ENCODE measurements at places on chromosomes 5 and 9.
A peak's percentile ranks its signal among the peaks of the same experiment; 100 is the strongest.

DNA sequence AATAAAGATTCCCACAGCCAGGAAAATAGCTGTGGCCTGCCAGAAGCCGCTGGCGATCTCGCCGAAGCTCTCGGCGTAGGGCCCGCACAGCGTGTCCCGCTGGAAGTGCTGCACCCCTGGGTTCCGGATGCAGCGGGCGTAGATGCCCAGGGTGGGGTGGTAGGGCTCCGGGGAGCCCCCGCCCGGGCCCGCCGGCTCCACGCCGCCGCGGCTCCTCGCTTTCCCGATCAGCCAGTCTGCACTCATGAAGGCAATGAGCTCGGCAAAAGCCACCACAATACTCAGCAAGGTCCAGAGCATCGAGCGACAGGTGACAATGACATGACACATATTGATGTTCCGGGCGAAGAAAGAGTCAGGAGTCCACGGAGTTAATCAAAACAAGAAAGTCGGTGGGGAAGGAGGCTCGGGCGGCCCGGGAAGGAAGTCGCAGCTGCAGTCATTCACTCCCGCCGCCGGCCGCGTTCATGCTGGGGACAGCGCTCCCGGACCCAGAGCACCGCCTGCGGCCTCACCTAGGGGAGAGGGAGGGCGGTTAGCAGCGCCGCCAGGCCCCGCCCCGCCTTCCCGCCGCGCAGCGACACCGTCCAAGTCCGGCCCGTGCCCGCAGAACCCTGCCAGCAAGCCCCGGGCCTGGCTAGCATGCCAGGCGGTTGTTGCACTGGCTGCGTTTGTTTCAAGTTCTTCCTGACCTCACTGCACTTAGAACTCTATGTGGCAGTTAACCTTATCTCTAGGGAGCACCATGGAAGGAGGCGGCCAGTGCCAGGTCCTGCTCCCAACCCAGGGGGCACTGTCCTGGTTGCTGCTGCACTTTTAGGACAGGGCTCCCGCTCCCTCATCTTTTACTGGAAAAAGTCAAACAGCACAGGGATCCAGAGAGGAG lies 138.4 kb downstream of the LHFPL2 start:
- DNase-seq = no peak

DNA sequence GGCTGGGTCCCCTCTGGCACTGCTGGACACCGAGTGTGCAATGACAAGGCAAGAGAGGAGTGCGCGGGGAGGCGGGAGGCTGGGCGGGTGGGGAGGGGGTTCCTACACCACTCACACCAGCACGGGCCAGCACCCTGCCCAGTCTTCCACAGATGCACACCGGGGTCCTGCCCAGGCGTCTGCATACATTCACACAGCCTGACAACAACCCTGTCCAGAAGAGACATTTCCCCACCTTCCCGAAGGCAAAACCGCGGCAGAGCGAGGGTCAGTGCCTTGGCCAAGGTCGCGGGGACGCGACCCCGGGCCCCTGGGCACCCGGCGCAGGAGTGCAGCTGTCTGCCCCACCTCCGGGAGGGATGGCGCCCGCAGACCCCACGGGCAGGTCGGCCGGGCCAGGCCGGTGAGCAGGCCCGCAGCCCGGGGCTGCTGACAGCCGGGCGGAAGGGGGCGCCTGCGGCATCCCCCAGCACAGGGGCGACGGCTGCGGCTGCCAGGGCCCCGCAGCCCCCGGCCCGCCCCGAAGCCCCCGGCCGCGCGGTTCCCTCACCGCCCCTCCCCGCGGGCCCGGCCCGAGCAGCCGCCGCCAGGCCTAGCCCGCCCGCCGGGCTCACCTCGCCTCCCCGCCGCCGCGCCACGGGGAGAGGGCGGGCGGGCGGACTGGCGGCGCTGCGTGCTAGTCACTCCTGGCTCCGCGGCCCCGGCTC lies 496 bp downstream of the MAPK9 start:
- DNase-seq = no peak

DNA sequence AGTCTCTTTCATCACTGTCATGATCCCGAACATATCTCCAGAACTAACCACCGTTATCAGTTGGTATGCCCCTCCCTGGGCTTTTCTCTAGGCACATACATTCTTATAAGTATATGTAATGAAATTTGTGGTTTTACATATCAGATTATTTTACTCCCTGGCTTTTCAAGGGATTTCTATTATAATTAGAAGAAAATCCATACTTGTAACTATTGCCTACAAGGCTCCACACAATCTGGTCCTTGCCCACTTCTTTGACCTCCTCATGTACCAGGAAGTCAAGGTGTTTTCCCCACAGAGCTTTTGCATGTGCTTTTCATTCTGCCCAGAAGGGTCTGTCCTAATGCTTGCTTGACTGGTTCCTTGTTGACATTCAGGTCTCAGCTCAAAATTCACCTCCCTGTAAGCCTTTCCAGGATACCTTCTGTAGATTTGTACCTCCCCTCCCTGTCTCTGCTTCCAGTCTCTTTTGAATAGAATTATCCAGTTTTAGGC lies 33.6 kb upstream of the HSD17B4 start:
- no peak for DNase-seq

GRCh38 chr5:119276978-119277377 lies 78.8 kb upstream of the TNFAIP8 start:
- DNase-seq = no peak

DNA sequence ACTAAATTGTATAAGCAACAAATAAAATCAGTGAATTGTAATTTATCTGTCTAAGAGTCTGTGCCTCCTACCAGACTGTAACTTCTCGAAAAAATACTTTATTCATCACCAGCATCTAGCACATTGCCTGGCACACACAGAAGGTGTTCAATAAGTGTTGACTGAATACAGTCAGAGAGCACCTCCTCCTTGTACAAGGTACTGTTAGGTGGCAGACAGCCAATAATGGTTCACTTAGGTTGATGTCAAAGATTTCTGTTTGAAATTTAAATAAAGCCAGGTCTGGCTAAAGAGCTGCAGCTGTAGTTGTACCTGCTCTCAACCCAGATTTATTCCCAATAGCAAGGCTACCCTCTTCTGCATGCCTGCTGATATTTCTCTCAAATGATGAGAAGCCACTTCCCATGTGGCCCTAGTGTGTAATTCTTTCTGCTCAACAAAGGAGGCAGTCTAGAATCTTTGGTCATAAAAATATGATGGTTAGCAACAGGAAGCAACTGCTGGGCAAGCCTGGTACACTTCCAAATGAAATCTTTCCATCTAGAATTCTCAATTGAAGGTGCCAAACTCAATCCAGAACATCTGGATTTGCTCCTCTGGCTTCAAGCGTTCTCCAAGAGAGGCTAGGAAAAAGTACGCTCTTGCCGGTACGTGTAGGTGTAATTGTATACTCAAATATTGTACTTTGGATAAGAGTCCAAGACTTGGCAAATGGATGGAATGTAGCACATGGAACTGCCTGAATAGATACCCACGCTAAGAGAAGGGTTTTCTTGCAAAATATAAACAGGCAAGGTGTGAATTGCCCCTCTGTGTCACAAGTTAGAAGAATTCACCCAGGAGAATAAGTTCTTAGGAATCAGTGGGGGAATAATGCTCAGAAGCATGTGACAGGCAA lies 95.6 kb downstream of the NR6A1 start:
- DNase-seq = no peak

GRCh38 chr9:110820381-110820780 lies 151.8 kb downstream of the MUSK start:
- DNase-seq = no peak

- DNase-seq = no peak
Measured at GRCh38 chr5:54518818-54519508, 1.4 kb downstream of the SNX18 start.

DNA sequence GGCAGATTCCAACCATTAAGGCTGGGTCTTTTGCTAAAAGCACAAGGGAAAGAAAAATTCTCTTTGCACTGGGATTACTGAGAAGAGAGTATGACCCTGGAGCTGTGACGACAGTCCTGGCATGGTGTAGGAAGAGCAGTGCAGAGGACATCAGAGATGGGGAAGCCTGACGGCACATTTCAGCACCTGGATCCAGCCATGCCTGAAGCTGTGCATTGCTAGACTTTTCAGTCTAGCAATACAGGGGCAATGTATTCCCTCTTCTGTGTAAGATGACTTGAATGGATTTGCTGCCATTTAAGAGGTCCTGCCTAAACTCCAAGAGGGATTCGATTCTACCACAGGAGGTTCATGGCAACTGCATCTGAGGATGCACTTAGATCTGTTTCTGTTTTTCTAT lies 12.3 kb upstream of the MRNIP start:
- no peak for DNase-seq

DNA sequence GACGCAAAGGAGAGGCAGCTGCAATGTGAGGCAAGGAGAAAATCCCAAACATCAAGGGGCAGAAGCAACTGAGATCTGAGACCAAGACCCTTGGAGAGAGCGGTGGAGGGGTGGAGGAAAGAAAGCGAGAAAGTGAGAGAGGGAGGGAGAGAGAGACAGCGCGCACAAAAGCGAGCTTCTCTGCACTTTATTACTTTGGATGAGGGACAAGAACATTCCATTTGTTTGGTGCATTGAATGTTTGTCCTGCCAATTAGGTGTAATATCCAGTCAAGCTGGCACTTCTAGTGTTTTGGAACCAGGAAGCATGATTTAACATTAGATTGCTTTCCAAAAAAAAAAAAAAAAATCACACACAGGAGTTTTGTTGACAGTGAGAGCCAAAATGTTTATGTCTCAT lies 1.4 kb downstream of the CAST start:
- DNase-seq = no peak

GRCh38 chr9:113481176-113481787 lies 17.8 kb downstream of the RGS3 start:
- no peak for DNase-seq

- no peak for DNase-seq
Measured at GRCh38 chr5:76305775-76306174, 97.3 kb upstream of the IQGAP2 start.

DNA sequence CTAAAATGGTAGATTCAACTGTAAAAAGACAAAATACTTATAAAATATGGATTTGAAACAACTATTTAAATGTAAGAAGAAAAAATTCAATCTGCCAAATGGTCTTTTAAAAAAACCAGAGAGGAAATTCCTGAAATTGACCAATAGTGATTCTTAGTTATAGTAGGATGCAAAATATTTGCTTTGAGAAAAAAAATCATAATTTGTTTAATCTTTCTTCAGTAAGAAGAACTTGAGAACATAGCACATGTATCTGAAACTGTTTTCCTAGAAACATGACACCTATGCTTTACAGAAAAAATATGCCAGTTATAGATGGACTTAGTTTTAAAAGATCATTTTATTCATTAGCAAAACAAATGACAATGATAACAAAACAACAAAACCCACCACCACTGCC lies 186.9 kb upstream of the CD180 start:
- no peak for DNase-seq

GRCh38 chr9:69237702-69238295 lies 63.7 kb downstream of the TJP2 start:
- no peak for DNase-seq

GRCh38 chr9:72384710-72385485 lies 19.9 kb upstream of the ZFAND5 start:
- DNase-seq = no peak

- DNase-seq = peak; percentile 24
Measured at GRCh38 chr5:147479949-147480348, 29.9 kb downstream of the DPYSL3 start.

DNA sequence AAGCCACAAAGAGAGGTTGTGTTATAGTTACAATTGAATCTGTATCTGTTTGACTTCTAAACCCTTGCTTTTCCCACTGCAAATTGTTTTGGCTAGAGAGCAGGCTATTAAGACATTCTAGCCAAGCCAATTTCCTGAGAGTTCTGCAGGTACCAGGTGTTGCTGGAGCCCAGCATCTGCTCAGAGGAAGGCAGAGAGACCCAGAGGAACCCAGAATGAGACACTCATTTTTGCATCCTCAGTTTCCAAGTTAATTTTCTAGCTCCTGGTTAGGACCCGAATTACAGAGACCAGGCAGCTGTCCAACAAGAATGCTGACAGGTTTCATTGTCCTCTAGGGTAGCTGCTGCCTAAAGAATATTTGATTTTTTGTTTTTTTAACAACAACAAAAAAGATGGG lies 266.2 kb downstream of the TRIM32 start:
- DNase-seq = no peak

- no peak for DNase-seq
Measured at GRCh38 chr9:74795803-74796202, 91.9 kb downstream of the TRPM6 start.

All from NCI-H446 (cell line).